ENCODE measurements at places on chromosomes 5 and 9.

GRCh38 chr5:146667633-146668272, 151.8 kb upstream of the GPR151 start:
- DNase-seq, result peak; percentile 26

GRCh38 chr9:99046542-99047071, 58.3 kb upstream of the TGFBR1 start:
- no peak for DNase-seq

- no peak for DNase-seq
Observed at GRCh38 chr9:131400627-131401026, 6.7 kb downstream of the PRRC2B start.

GRCh38 chr5:95841914-95842812, 19.6 kb upstream of the GLRX start:
- no peak for DNase-seq

DNA sequence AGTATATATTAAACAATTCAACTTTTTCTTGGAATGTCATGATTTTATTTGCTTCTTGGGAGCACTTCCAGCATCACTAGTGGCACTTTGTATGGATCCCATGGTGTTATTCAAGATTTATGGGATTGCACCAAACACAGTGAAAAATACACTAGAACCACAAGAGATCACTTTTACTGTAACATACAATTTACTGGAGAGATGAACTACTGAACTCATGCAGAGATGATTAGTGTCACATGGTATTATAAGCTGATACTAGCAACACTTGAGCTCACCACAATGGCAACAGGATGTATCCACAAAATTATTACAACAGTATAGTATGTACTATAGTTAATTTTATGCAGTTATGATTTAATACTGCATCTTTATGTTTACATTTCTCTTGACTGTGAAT, 16.3 kb upstream of the SLC36A2 start:
- no peak for DNase-seq

Measured in NCI-H1092 treated with DMSO at 0.1 percent for 48 hours (cell line).